Ovary (tissue), 10 donors: ENCODE measurements at places on chromosomes 5 and 9. TPM values are rescaled to one million over a fixed set of nuclear protein-coding genes. Genes with fewer than 3 reads are reported as not detected.

TCF7 gene
- 2.5 TPM for polyA plus RNA-seq

ENHO gene
- polyA plus RNA-seq = not detected

SCGB3A2 gene
- 0.36 TPM for polyA plus RNA-seq

DNA sequence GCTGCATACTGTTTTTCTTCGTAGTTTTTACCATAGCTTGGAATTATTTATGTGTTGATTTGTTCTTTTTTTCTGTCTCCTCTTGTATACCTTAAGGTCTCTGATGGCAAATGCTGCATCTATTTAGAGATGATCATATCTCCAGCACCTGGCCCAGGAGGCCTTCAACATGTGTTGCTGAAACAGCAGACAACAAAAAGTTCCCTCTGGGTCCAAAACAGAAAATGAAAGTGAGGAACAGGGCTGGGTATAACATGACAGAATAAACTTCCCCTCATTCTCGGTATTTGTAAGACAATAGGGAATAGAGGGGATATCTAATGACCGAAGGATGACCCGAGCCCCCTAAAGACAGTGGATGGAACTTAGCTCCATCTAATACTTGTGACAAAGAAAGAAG, 22.7 kb upstream of the PCSK1 start:
- no peak overlapping the region for H3K27ac ChIP-seq
- no peak overlapping the region for H3K4me3 ChIP-seq
- H3K36me3 ChIP-seq = no peaks in the 10 kb centered on the region
- H3K4me1 ChIP-seq = no peaks in the 10 kb centered on the region

GRCh38 chr9:138115506-138115905, 237.9 kb downstream of the CACNA1B start:
- no peaks in the 10 kb centered on the region for H3K36me3 ChIP-seq
- no peak overlapping the region for H3K27ac ChIP-seq
- DNase-seq = no peak
- no peak overlapping the region for H3K4me3 ChIP-seq

- no peak for DNase-seq
- H3K27ac ChIP-seq = no peak overlapping the region
- H3K4me1 ChIP-seq = peaks cover 6% of the 10 kb centered on the region
Measured at GRCh38 chr5:67639313-67639712, 442.7 kb upstream of the CD180 start.

DNA sequence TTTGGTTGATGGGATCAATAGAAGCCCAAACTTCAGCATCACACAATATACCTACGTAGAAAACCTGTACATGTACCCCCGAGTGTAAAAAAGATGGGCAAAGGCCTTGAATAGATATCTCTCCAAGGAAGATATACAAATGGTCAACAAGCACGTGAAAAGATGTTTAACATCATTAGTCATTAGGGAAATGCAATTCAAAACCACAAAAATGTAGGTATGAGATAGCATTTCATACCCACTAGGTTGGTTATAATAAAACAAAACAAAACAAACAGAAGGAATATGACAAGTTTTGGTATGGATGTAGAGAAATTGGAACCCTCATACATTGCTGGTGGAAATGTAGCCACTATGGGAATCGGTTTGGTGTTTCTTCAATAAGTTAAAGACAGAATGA, 33.1 kb upstream of the PPARGC1B start:
- no peak for DNase-seq
- H3K27ac ChIP-seq = no peak overlapping the region
- H3K36me3 ChIP-seq = no peaks in the 10 kb centered on the region
- no peaks in the 10 kb centered on the region for H3K27me3 ChIP-seq

DNA sequence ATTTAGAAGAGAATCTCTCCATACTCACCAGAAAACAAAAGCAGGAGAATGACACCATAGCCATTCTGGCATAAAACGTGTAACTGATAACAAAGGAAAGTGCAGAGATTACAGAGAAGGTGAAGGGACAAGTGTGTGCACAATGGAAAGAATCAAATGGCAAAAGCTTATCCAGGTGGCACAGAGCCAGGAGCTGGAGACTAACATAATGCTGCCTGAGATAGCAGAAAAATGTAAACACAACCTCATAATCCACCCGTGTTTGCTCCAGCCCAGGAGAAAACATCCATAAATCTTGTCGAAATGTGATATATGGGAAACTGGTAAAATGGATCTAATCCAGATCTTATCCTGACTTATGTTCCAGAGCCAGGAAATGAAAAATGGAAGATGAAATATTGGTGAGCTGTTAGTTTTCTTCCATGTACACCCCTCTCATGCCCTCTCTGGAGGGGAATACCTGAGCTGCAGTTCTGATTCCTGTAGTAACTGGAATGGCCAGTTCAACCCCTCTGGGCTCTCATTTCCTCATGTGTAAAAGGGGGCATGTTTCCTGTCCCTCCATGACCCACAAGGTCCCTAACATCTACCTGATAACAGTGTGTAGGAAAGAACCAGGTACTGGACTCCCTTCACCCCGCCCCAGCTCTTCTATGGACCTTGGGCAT, 212.3 kb upstream of the DAPK1 start:
- no peak overlapping the region for H3K27ac ChIP-seq
- H3K36me3 ChIP-seq = no peaks in the 10 kb centered on the region
- peak; percentile 63 for DNase-seq

GRCh38 chr5:155140646-155141045, 127.1 kb downstream of the KIF4B start:
- H3K4me3 ChIP-seq = no peak overlapping the region
- no peak overlapping the region for H3K27ac ChIP-seq
- H3K4me1 ChIP-seq = no peaks in the 10 kb centered on the region

DNA sequence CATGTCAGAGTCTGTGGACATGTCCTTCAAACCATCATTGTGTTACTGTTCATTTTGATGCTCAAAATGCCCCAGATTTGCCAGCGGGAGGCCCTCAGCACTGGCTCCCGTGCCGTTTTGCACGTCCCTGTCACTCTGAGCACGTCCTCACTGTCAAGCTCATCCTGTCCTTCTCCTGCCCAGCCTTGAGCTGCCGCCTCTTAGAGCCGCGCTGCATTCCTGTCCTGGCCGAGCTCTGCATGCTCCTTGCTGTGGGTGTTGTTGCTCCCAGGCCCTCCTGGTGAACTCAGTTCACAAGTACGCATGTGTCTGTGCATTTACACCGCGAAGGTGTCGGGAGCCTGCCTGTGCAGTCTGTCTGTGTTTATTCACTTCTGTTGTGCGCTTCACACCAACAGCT, 62.2 kb downstream of the WNK2 start:
- no peak overlapping the region for H3K27ac ChIP-seq
- no peak for DNase-seq
- H3K4me3 ChIP-seq = no peak overlapping the region
- H3K4me1 ChIP-seq = no peaks in the 10 kb centered on the region
- no peaks in the 10 kb centered on the region for H3K36me3 ChIP-seq

DNA sequence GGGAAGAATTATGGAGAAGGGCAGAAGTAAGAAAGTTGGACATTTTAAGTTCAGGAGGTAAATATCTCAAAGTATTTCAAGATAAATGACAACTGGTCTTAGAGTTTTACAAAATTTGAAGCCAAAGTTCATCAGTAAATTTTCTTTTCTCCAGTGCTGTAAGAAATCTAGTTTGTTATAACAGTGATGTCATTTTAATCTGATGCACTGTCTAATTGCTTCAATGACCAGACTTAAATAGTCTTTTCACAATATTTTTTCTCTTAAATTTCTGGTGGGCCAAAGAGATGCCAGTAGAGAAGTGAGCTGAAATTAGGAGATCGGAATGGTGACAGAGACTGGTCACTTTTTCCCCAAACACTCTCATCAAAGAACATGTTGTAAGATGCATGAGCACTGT, 156.5 kb upstream of the TMEM161B start:
- H3K4me1 ChIP-seq = no peaks in the 10 kb centered on the region
- H3K27ac ChIP-seq = no peak overlapping the region
- H3K27me3 ChIP-seq = no peaks in the 10 kb centered on the region
- H3K36me3 ChIP-seq = no peaks in the 10 kb centered on the region
- DNase-seq = no peak

- H3K36me3 ChIP-seq = no peaks in the 10 kb centered on the region
- H3K27me3 ChIP-seq = no peaks in the 10 kb centered on the region
Measured at GRCh38 chr9:97411440-97411788, 482 bp upstream of the TDRD7 start.

DNA sequence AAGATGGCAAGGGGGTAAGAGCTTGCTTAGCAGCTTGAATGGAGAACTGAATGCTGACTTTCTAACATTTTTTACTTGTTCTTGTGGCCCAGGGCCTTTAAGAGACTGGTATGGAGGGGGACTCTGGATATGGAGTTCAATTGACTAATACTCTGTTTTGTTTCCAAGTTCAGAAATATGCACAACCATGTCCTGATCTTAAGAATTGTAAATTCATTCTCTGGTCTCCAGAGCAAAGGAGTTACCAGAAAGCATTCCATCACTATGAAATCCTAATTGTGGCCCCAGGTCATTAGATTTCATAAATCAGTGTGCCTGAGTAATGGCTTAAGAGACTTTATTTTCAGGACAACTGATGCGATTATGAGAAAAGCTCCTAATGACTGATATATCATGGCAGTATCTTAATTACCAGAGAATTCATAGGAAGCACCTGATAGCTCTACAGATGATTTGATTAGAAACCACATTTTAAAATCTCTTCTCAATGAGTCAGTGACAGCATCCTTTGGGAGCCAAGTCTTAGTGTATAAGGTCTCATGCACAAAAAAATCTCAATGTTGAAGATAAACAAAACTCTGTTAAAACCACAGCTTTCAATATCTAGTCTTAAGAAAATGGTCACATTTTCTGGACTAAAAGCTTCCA, 613.6 kb upstream of the KLF4 start:
- no peaks in the 10 kb centered on the region for H3K27me3 ChIP-seq
- no peak overlapping the region for H3K27ac ChIP-seq
- H3K4me1 ChIP-seq = peaks cover 7% of the 10 kb centered on the region
- no peak overlapping the region for H3K4me3 ChIP-seq
- H3K36me3 ChIP-seq = no peaks in the 10 kb centered on the region

- no peak overlapping the region for H3K4me3 ChIP-seq
- H3K4me1 ChIP-seq = peaks cover 1% of the 10 kb centered on the region
- H3K27ac ChIP-seq = no peak overlapping the region
- no peaks in the 10 kb centered on the region for H3K27me3 ChIP-seq
- H3K36me3 ChIP-seq = no peaks in the 10 kb centered on the region
- no peak for DNase-seq
Measured at GRCh38 chr5:148965511-148966265, 97.2 kb downstream of the SH3TC2 start.

DNA sequence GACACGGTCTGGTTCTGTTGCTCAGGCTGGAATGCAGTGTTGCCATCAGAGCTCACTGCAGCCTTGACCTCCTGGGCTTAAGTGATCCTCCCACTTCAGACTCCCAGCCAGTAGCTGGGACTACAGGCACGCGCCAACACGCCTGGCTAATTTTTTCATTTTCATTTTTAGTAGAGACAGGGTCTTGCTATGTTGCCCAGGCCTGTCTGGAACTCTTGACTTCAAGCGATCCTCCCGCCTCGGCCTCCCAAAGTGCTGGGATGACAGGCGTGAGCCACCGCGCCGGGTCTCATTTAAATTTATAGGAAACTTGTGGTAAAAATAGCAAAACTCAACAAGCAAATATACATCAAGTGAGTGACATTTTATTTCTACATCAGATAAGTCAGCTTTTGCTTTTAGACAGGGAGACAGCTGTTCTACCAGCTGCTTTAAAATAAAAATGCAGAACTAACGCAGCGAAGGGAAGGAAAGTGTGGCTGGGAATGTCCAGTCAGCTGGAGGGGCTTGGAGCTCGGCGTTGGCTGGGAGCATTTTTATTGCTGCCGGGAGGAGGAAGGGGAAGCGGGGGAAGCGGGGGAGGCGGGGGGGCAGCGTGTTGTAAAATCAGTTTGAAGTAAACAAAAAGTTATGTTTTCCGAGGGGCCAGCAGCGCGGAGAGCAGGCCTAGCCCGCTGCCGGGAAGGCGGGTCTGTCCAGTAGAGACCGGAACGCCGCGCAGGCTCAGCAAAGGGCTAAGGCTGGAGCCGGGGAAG, 707 bp upstream of the ZFYVE16 start:
- no peaks in the 10 kb centered on the region for H3K27me3 ChIP-seq
- H3K4me1 ChIP-seq = peaks cover 8% of the 10 kb centered on the region
- H3K36me3 ChIP-seq = no peaks in the 10 kb centered on the region
- DNase-seq = peak; percentile 78
